Lower leg skin (tissue), 4 donors: ENCODE measurements at places on chromosomes 7 and 10.

DNA sequence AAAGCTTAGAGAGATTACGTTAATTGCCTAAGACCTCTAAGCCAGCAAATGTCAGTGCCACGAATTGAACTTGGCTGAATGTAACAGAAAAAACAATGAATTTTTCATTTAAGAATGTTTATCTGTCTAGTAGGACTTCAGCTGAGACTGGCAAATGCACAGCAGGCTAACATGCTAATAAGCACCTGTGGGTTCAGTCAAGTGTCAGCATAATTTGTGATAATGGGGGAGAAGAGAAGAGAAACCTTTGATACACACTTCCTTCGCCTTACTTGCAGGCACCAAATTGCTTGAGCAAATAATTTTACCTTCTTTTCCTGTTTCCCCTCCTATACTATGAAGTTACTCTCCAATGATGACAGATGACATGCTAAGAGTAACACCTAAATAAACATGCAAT is 1136.5 kb upstream of the SORCS1 start:
- no peak for DNase-seq

DNA sequence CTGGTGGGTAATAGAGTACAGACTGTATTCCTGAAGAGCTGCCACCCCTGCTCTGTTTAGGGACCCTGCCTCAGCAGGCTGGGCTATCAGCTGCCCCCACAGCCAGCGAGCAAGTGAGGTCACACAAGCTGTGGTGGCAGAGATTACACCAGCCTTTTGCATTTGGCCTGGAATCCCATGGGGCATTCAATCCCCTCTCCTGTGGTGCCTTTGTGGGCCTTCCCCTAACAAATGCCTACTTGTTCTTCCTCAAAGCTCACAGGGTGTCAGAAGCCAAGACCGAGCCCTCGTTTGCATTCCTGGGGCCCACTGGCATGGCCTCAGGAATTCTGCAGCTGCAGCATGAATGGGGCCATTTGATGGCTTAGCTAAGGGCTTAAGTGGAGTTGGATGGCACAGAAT is 212.7 kb upstream of the PHYHIPL start:
- DNase-seq: no peak

GRCh38 chr10:74047871-74048270 is 50.0 kb downstream of the VCL start:
- DNase-seq: no peak

DNA sequence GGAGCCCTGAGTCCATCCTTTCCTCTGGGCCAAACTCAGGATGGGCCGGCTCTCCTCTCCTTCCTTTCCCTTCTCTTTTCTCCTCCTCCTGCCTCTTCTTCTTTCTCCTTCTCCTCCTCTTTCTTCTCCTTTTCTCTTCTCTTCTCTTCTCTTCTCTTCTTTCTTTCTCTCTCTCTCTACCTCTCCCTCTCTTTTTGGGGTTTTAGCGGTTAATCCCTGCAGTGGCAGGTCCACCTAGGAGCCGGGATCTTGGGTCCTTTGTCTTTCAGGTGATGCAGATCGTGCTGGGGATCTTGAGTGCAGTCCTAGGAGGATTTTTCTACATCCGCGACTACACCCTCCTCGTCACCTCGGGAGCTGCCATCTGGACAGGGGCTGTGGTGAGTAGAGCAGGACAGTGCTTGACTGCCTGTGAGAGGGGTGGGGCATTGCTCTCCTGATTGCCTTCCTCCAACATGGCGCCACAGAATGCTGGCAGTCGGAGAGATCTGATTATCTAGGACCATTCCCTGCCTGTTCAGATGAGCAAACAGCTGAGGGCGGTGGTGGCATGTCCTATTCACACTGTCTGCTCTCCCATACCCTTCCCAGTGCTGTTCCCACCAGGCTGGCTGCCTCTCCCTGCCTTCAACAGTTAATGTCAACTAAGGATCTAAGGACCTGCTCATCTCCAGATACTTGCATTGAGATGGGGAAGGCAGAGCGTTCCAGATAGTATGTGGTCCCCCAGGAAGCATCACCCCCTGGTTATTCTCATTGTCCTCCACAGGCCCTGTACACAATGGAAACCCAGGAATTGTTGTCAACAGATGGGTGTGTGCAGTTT is 1.6 kb downstream of the TMEM176A start:
- DNase-seq: peak; percentile 50

DNA sequence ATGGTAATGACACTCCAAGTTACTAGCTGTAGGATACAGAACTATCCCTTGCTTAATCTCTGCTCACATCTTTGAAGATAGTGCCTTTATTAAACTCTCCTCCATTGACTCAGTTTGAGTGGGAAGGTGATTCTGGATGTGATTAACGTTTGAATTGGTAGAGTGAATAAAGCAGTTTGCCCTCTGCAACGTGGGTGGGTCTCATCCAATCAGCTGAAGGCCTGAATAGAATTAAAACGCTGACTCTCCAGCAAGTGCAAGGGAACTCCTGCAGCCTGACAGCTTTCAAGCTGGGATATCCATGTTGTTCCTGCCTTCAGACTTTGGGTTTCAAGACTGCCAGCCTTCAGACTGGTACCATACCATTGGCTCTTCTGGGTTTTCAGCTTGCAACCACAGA is 21.6 kb downstream of the KLF14 start:
- no peak for DNase-seq

- DNase-seq: no peak
These were observed 40.0 kb upstream of the EIF4H start for GRCh38 chr7:74134117-74134620.

GRCh38 chr7:80722616-80723195 is 84.3 kb downstream of the CD36 start:
- peak; percentile 88 for DNase-seq
